ENCODE measurements at places on chromosomes 3 and 15.

- DNase-seq = peak; percentile 73
These were observed 106.0 kb downstream of the LRIG1 start for GRCh38 chr3:66394753-66395249.

DNA sequence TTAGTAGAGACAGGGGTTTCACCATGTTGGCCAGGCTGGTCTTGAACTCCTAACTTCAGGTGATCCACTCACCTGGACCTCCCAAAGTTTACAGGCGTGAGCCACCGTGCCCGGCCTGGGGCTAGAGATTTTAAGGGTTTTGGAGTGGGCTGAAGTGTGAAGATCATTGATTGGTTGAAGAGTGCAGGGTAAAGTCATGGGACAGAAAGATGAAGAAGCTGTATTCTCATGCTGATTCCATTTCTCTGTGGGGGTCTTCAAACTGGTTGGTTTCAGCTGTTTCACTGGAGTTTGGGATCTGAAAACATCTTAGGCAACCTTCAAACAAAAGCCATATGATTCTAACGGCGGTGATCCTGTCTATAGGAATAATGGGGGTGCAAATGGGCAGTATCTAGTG, 52.1 kb downstream of the GATM start:
- no peak for DNase-seq

- DNase-seq = peak; percentile 25
These were observed 47.7 kb downstream of the PXYLP1 start for GRCh38 chr3:141279077-141279967.

- DNase-seq = no peak
These were observed 64.6 kb downstream of the TPRG1 start for GRCh38 chr3:189236352-189236751.

DNA sequence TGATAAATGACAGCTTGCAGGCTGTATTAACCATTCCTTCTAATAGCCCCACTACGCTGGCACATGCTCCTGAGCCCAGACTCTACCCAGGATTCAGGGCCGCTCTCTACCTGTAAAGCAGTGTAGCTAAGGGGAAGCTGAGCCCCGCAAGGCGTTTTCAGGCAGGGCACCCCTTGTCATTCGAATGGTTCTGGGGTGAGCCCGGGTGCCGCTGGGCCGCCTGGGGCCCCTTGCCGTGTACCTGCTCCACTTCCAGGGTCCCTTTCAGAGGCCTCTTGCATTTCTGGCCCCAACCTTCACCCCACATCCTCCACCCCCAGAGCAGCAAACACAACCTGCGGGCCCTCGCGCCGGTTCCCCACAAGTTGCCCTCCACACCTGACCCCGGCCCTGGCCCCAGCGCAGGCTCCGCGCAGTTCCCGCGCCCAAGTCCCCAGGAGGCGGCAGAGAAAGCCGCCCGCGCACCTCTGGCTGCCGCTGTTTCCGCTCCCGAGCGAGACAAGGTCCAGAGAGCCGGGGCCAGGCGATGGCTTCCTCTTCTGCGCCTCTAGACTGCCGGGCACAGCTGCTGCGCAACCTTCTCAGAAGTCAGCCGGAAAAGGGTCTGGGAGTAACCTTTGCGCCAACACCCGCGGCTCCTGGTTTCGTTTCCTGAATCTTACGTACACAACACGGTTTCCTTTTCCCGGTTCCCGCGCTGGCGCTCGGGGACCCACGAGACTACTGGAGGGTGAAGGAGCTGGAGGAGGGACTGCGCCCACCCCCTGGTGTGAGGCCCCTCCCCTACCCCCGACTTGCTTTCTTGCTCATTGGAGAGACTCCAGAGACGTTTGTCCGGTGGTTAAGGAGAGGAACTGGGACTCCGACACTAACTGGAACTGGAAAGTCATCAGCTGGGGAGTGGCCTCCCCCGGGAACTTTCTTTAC, at the start of gene PLSCR1:
PLSCR1 (minus strand) TSS at position 606 of the 927 bp plus-strand sequence. CDS start 8,055 bp downstream, outside the sequence.
- DNase-seq = peak; percentile 95

DNA sequence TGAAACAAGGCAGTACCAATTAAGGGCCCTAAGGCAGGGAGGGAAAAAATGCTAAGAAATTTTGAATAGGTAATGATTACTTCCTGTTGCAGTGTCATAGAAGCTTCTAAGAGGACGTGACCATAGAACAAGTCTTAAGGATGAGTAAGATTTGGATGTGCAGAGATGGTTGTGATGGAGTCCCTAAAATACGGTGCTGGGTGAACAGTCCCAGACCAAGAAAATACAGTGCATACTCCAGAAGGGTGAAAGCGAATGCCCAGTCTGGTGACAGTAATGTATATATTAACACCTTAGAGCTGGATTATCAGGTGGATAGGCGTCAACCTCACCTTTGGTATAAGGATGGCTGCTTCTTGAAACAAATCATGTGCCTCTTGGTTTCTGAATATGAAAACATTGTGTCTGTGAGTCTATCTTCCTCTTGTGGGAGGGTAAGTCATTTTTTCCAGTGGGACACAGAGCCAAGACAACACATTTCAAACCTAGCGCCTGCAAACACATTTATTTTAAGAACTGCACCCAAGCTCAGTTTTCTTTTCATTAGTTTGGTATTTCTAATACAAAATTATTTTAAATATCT, 101.2 kb upstream of the TP63 start:
- no peak for DNase-seq

- no peak for DNase-seq
These were observed 376.5 kb upstream of the TPM1 start for GRCh38 chr15:62666046-62666445.

DNA sequence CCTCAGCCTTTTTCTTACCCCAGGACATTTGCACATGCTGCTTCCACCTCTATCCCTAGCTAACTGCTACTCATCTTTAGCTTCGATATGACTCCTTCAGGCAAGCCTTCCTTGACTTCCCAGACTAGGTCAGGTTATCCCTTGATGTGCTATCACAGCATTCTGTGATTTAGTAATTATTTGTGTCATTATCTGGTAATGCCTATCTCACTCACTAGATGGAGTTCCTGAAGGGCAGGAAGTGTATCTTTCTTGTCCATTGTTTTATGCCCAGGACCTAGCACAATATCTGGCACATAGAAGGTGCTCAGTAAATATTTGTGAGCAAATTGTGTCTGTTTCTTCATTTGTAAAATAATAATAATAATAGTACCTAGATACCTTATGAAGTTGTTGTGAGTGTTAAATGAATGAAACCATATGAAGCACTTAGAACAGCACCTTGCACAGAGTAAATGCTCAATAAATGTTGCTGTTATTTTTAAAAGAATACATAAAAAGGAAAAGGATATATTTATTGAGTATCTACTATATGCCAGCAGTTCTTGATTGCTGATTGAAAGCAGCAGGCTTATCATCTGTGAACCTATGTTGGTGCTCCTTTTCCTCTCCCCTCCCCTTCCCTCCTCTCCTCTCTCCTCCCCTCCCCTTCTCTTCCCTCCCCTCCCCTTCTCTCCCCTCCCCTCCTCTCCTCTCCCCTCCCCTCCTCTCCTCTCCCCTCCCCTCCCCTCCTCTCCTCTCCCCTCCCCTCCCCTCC, 31.5 kb downstream of the SQOR start:
- DNase-seq = no peak

DNA sequence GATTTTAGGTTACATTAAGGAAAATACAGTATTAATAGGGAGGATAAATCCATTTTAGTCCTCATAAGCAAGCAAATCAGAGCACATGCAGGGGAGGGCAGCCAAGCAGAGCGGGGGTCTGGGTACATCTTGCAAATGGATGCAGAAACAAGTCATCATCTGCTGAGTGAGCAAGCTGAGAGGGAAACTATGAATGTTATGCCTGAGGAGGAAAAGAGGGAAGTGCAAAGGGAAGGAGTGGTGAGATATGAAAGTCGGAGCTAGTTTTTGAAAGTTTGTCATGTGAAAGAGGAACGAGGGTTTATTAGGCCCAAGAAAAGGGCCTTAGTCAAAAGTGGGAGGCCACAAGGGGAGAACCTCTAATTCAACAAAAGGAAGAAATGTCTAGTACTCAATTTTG, 15.4 kb downstream of the PTX3 start:
- DNase-seq = no peak

DNA sequence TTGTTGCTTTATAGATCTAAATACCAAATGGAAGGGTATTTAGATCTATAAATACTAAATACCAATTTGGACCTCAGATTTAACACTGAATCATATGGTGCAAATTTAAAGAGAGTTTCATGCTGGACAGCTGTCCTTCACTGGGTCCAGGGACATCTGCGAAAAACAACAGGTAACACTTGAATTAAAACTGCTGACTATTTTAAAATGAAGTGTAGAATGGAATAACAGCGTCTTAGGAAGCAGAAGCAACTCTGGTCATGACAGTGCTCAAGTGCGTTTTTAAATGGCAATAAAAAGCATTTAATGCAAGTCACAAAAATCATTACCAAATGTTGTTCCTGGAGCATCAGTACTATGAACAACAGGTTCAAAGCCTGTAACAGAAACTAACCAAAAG, 106.3 kb downstream of the TFG start:
- DNase-seq = no peak

DNA sequence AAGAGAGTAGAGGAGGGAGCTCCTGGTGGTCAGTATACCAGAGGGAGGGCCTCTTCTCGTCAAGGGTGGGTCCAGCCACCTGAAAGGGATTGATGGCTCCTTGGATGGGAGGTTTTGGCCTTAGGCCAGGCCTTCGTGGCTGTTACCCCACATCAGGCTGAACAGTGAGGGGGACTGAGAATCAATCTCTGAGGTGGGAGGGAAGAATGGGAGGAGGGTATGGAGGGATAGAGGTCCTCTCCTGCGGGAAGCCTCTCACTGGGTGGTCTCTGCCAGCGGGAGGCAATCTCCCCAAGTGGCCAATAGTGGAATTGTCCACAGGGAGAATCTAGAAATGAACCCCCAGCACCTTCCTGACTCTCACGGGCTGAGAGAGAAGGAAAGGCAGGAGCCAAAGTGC, 53.5 kb downstream of the BSN start:
- no peak for DNase-seq

GRCh38 chr15:90232941-90233386, 777 bp downstream of the CIB1 start:
- no peak for DNase-seq

DNA sequence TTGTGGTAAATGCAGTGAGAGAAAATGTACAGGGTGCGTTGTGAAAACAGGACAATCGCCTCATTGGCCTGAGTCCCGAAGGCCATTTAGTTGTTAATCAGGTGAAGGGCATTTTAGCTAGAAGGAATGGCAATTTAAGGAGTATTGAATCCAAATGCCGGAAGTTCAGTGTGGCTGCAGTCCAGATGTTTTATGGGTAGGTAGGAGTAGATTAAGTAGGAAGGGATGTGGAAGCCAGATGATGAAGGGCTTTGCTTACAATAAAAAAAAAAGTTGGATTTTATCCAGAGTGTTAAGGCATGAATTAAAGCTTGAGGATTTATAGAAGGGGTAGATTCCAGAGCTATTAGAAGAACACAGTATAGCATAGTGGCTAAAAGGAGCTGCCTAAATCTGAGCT, 572.7 kb downstream of the NLGN1 start:
- DNase-seq = no peak

DNA sequence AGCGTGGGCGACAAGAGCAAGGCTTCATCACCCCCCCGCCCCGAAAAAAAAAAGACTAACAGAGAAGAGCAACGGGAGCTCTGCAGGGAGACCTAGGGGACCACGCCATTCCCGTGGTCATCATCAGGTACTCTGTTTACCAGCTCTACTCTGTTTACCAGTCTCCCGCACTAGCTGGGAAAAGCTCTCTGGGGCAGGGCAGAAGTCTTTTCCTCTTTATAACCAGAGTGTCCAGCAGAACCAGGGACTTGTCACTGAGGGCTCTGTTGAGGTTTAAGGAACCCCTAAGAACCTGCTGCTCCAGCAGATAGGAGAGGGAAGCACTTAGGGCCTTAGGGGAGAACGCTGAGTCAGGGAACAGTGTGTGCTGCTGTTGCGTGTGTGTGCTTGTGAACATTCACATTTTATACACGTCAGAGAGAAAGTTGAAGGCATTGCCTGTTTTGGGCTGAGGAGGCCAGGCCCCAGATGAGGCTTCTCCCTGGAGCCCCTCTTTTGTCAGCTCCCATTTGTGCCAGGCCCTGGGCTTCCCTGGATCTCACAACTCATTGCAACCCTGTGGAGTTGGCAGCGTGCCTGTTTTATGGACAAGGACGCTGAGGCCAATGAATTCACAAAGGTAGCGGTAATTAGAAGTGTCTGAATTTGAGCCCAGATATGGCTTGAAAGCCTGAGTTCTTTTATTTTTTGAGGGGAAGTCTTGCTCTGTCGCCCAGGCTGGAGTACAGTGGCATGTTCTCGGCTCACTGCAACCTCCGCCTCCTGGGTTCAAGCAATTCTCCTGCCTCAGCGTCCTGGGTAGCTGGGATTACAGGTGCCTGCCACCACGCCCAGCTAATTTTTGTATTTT, 24.2 kb upstream of the ERICH6 start:
- DNase-seq = no peak

DNA sequence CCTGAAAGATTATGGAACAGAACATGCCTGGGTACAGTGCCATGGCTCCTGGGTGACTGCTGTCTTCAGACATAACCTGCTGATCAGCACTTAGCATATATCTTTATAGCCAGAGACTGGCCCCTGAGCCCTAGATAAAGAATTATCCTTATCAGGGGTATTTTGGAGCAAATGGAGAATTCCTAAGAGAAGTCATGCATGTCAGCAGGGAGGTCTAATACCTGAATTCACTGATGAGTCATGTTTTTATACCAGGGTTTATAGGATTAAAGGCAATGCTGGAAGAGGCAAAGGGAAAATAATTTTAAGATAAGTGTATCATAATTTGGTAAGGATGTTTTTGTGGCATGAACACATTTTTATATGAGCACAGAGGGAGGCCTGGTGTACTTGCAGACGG, 159.8 kb downstream of the ADAMTSL3 start:
- no peak for DNase-seq

Data from fibroblast of skin of scalp (primary cell).